ENCODE measurements at places on chromosomes 6 and 20. TPM values are rescaled to one million over a fixed set of nuclear protein-coding genes. Genes with fewer than 3 reads are reported as not detected.
A peak's percentile ranks its signal among the peaks of the same experiment; 100 is the strongest.

Gene PTCHD4
- not detected for total RNA-seq

DNA sequence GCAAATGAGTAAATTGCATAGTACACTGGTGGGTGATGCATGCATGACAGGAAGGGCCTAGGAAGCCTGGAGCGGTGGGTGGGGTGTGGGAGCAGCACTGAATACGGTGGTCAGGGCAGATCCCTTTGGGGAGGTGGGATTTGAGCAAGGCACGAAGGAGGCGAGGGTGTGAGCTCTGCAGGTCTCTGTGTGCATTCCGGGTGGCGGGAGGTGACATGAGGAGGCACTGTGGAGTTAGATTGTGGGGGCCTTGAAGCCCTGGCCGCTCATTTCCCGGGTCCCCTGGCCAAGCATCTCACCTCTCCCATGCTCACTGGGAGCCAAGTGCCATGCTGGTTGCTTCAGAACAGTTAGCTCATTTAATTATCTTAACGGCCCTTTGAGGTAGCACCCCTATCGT, 6.2 kb upstream of the SPDEF start:
- H3K36me3 ChIP-seq = no peaks in the 10 kb centered on the region
- no peak overlapping the region for H3K27ac ChIP-seq
- H3K27me3 ChIP-seq = no peaks in the 10 kb centered on the region
- no peak for DNase-seq
- H3K4me1 ChIP-seq = no peaks in the 10 kb centered on the region
- H3K4me3 ChIP-seq = no peak overlapping the region

Gene ADGB
- total RNA-seq = not detected

DNA sequence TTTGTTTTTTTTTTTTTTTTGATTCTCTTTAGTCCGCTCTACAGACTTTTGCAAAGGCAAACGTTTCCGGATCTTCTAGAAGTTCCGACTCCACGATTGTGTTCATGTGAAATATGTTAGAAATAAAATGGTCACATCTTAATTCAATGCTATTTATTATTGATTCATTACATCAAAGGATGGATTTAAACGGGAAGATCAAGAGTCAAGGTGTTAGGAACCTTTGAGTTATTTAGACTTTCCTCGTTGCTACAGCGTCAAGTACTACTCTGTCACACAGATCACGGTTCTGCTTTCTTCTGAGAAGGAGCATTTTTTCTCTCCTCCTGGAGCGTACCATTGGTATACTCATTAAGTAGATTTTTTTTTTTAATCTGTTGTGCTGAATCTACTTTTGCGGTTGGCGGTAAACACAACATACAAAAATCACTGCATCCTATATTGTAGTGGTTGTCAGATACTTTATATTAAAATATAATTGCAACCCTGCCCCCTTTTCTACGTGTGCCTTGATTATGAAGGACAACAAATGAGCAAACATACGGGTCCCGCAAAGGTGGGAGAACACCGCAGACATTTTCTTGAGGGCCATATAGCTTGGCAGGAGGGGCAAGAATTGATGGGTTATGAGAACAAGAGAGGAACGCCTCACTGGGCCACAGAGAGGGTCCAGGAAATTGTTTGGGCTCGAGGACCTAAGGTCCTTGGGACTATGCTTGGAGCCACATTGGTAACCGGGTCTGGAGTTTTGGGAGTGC, 17.5 kb downstream of the HMGN4 start:
- H3K27ac ChIP-seq = peak overlapping the region; percentile 13
- peaks cover 24% of the 10 kb centered on the region for H3K4me1 ChIP-seq
- no peaks in the 10 kb centered on the region for H3K36me3 ChIP-seq
- H3K4me3 ChIP-seq = peak overlapping the region; percentile 46

GRCh38 chr20:10172998-10173655, 45.5 kb upstream of the SNAP25 start:
- no peak overlapping the region for H3K4me3 ChIP-seq
- no peaks in the 10 kb centered on the region for H3K4me1 ChIP-seq
- H3K27me3 ChIP-seq = peaks cover 15% of the 10 kb centered on the region
- DNase-seq = no peak
- H3K27ac ChIP-seq = no peak overlapping the region
- H3K36me3 ChIP-seq = no peaks in the 10 kb centered on the region

DNA sequence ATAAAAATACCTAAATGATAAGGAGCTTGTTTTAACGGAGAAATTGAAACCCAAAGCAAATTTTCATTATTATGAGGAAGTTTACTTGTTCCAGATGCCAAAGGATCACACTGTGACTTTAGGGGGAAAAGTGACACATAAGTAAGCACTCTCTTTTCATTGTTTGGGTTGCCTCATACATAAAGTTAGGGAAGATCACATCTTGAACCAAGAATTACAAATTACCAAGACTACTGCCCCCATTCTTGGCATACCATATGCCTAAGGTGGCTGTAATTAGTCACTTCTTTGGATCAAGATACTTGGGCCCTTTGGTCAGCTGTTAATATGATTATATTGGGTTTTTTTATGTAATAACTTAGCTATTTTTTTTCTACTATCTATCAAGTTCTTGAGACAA, 269.0 kb downstream of the COL12A1 start:
- no peak overlapping the region for H3K27ac ChIP-seq
- no peaks in the 10 kb centered on the region for H3K36me3 ChIP-seq
- H3K4me1 ChIP-seq = no peaks in the 10 kb centered on the region
- no peaks in the 10 kb centered on the region for H3K27me3 ChIP-seq
- no peak for DNase-seq
- no peak overlapping the region for H3K4me3 ChIP-seq

DNA sequence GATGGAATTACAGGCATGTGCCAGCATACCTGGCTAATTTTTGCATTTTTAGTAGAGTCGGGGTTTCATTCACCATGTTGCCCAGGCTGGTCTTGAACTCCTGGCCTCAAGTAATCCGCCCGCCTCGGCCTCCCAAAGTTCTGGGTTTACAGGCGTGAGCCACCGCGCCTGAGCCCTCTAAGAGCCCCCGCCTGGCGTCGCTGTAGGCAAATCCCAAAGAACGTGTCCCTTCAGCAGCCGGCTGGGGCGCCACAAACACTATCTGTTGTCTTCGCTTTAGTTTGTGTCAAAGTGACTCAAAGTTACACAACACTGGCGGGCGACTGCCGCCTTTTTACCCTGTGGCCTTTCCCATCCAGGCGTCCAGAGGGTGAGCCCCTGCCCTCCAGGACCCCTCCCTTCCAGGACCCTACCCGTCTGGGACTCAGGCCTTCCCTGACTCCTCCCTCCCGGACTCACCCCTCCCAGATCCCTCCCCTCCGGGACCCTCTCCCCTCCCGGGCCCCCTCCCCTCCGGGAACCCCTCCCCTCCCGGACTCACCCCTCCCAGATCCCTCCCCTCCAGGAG, 940 bp upstream of the ADRM1 start:
- H3K36me3 ChIP-seq = peaks cover 24% of the 10 kb centered on the region
- H3K27me3 ChIP-seq = no peaks in the 10 kb centered on the region
- peak; percentile 94 for DNase-seq

Gene MYLK4
- total RNA-seq = 0.26 TPM

Gene PMEPA1
- total RNA-seq = not detected

Gene RBBP8NL
- total RNA-seq = not detected

DNA sequence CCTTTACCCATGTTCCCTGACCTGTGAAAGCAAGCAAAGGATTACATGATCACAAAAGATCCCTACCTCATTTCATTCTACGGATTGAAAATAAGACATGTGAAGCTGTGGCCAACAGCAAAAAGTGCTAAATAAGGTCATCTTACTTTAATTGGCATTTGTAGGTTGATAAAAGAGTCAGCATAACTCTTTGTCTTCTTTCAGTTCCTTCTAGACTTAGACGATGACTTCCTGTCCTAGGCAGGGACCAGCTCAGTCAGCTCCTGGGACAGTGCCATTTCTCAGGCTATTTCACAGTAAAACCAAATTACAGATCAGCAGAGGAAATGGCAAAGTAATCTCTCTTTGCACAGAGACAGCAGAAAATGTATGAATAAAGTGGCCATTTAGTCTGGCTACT, 480.7 kb downstream of the RFPL4B start:
- H3K4me3 ChIP-seq = no peak overlapping the region
- H3K36me3 ChIP-seq = no peaks in the 10 kb centered on the region
- no peak overlapping the region for H3K27ac ChIP-seq
- no peaks in the 10 kb centered on the region for H3K4me1 ChIP-seq
- no peaks in the 10 kb centered on the region for H3K27me3 ChIP-seq

Gene PLA2G7
- not detected for total RNA-seq

GRCh38 chr6:123899745-123900144, 96.1 kb downstream of the NKAIN2 start:
- no peaks in the 10 kb centered on the region for H3K27me3 ChIP-seq
- no peaks in the 10 kb centered on the region for H3K4me1 ChIP-seq
- H3K4me3 ChIP-seq = no peak overlapping the region
- no peak for DNase-seq
- H3K27ac ChIP-seq = no peak overlapping the region
- no peaks in the 10 kb centered on the region for H3K36me3 ChIP-seq

Gene HSPA12B
- not detected for total RNA-seq

Gene CDC40
- total RNA-seq = 27.0 TPM

Gene C20orf144
- 0.21 TPM for total RNA-seq

DNA sequence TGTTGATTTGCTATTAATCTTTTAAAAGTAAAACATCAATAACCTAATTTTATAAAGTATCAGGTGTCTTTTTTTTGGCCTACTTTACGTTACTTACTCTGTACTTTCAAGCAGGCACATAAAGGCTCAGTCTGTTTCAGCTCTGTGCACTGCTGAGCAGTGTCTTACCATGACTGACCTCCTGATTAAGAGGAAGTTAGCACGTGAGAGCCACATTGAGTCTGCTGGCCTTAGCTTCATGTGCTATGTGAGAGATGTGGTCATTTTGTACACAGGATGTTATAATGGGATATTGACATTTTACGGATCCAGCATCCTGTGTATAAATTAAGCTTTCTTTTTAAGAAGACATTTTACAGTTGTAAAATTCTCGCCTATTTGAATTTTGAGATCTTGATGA, 31.9 kb downstream of the ARID1B start:
- no peak overlapping the region for H3K4me3 ChIP-seq
- DNase-seq = no peak
- peaks cover 44% of the 10 kb centered on the region for H3K4me1 ChIP-seq
- H3K27me3 ChIP-seq = no peaks in the 10 kb centered on the region
- peaks cover 14% of the 10 kb centered on the region for H3K36me3 ChIP-seq

Gene TRIM15
- total RNA-seq = not detected

Gene KIF25
- total RNA-seq = not detected

- no peaks in the 10 kb centered on the region for H3K36me3 ChIP-seq
- no peaks in the 10 kb centered on the region for H3K4me1 ChIP-seq
- no peaks in the 10 kb centered on the region for H3K27me3 ChIP-seq
- DNase-seq = no peak
Measured at GRCh38 chr6:74167511-74167910, 471.5 kb downstream of the CD109 start.

Gene COX4I2
- total RNA-seq = not detected

DNA sequence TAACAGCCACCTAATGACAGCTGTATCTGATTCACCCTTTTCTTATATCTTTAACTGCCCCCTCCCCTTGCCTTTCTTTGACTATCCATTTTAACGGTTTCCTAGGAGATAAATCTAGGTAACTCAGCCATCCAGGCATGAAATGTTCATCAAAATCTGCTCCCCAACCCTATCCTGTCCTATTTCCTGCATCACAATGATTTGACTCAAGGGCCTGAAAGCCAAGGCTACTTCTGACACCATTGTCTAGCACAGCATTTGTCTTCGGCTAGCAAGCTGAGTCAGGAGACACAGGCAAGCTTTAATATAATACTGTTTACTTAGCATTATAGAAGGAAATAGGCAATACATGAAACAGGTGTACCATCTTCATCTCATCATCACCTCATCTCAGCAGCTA, 31.6 kb upstream of the MANEA start:
- H3K36me3 ChIP-seq = no peaks in the 10 kb centered on the region
- DNase-seq = no peak
- H3K27me3 ChIP-seq = no peaks in the 10 kb centered on the region
- no peak overlapping the region for H3K4me3 ChIP-seq
- H3K4me1 ChIP-seq = no peaks in the 10 kb centered on the region
- H3K27ac ChIP-seq = no peak overlapping the region

DNA sequence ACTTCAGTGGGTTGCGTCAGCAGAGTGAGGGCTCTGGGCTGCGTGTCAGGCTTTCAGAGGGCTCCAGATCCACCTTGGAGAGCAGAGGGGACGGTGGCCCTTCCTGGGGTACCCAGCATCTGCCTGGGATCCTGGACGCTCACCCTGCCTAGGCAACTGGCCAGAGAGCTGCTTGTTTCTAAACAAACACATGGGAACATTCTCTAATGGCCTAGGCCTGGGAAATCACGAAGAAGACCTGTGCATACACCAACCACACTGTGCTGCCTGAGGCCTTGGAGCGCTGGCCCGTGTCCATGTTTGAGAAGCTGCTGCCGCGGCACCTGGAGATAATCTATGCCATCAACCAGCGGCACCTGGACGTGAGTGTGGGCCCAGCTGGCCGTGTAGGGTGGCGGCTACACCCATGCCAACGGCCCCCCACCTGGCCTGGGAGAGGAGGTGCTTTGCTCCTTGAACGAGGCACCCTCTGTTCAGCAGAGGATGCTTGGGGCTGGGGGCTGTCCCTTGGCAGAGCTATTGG, 32.2 kb downstream of the PYGB start:
- H3K4me3 ChIP-seq = no peak overlapping the region
- DNase-seq = no peak
- no peaks in the 10 kb centered on the region for H3K27me3 ChIP-seq

DNA sequence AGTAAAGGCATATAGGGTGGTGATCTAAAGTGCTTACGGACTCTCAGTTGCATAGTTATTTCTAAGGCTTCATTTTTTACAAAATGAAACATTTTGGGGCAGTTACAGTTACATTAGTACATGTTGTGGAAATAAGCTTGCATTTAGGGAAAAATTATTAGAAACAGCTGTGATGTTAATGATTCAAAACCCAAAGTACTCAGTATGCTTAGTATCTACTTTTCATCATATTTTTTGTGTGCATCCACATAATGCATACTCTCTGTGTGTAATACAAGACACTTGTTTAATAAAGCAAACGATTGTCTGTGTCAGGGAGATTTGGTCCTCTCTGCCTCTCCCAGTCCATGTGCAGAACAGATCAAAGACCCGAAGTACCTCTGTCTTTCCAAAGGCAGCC, 11.4 kb upstream of the TBX18 start:
- H3K36me3 ChIP-seq = peaks cover 7% of the 10 kb centered on the region
- H3K27me3 ChIP-seq = peaks cover 52% of the 10 kb centered on the region
- DNase-seq = no peak
- H3K4me1 ChIP-seq = peaks cover 3% of the 10 kb centered on the region
- no peak overlapping the region for H3K27ac ChIP-seq
- no peak overlapping the region for H3K4me3 ChIP-seq

DNA sequence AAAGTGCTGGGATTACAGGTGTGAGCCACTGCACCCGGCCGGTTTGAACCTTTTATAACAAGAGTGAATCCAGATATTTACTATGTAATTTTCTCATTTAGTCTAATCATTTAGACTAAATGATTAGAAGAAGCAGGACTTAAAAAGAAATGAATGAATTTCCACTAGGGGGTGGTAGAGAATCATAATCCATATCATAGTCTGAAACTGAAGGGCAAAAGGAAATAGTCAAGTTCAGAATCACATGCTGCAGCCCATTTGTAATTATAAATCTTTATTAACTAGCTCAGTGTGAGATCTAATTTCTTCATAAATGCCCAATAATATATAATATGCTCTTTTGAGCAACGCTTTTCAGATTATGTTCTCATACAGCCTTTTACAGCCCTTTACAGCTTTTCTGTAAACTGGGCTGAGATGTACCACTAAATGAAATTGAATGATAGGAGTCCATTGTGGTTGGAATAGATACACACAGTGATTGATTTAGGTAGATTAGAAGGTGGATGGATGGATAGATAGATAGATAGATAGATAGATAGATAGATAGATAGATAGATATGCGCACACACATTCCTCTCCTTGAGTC, 31.8 kb downstream of the PSMB9 start:
- H3K36me3 ChIP-seq = peaks cover 1% of the 10 kb centered on the region
- peaks cover 16% of the 10 kb centered on the region for H3K27me3 ChIP-seq
- peaks cover 2% of the 10 kb centered on the region for H3K4me1 ChIP-seq
- DNase-seq = no peak

Gene PRSS35
- total RNA-seq = not detected

All from activated CD8-positive, alpha-beta T cell treated with anti-CD3 and anti-CD28 coated beads, Interleukin-2, amount 10 ng/mL, durations not matched to agents 7 days and 5 days (primary cell).